ENCODE measurements at places on chromosomes 16 and 17.

DNA sequence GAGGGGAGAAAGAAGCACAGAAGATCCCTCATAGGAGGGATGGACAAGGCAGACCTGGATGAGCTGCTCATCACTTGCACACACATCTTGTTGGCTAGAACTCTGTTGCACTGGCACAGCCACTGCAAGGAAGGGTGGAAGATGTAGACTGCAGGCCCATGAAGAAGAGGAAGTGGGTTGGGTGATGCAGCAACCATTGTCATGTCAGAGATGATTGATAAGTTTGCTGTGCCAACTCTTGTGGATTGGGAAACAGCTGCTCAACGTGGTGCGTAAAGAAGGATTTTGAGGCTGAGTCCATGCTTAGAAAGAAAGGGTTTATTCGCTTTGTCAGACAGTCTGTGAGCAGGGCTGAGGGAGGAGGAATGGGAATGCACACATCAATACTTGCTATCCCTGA is 161.4 kb upstream of the MPHOSPH6 start:
- DNase-seq: no peak

DNA sequence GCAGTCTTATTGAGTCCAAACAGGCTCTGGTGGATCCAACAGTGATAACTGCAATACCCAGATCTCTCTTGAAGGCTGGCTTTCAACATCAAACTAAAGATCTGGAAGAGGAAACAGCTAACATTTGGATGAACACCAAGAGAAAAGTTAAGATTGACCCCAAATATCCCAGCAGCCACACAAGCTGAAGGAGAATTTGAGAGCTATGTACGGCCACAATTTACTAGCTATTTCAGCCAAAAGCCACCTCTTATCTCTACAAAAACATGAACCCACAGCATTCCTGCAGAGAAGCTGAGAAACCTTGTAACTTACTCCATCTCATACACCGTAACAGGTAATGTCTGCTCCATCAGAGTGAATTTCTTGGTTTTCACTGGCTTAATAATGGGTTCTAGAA is 14.3 kb downstream of the EFTUD2 start:
- no peak for DNase-seq

GRCh38 chr16:85588562-85589503 is 24.3 kb upstream of the GSE1 start:
- DNase-seq: no peak

GRCh38 chr17:45833920-45834319 is 10.8 kb upstream of the SPPL2C start:
- DNase-seq: no peak

DNA sequence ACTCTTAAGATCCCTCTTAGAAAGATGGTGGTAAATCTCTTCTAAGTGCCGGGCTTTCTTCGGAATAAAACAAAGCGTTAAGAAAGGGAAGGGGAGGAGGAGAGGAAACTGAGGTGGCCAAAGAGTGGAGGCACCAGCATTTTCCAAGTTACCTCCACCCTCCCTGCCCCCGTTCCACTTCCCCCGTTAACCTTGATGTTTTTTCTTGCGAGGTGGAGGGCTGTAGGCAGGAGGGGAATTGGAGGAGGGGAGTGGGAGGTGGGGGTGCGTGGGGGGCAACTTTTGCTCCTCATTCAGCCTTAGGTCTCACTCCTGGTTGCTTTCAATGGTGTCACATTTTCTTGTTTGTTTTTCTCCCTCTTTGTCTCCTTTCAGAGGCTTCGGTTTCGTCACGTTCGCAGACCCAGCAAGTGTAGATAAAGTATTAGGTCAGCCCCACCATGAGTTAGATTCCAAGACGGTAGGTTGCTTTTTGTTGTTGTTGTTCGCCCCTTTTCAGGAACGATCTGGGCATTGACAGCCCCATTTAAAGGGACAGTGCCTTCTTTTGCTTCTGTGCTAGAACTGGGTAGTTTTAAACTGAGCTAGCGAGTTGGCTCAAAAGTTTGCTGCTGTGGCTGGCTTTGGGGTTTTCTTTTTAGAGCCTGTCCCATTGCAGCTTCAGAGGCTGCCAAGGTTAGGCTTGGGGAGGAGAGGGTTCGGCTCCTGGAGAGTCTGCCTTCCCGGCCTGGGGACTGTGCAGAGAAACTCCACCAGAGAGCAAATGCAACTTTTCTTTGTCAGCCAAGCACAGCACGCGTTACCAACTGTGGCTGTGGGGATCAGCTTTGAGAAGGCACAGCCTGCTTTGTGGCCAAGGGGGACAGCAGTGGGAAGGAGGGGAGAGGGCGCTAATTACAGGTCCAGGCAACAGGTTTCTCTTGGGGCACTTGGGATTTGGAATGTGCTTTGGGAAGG is 1.9 kb downstream of the MSI2 start:
- no peak for DNase-seq

GRCh38 chr17:41971721-41972523 is 5.3 kb downstream of the CNP start:
- no peak for DNase-seq

- DNase-seq: no peak
Observed at GRCh38 chr17:70024253-70024652, 50.8 kb upstream of the KCNJ16 start.

- no peak for DNase-seq
Observed at GRCh38 chr16:89801800-89802199, 14.6 kb downstream of the FANCA start.

DNA sequence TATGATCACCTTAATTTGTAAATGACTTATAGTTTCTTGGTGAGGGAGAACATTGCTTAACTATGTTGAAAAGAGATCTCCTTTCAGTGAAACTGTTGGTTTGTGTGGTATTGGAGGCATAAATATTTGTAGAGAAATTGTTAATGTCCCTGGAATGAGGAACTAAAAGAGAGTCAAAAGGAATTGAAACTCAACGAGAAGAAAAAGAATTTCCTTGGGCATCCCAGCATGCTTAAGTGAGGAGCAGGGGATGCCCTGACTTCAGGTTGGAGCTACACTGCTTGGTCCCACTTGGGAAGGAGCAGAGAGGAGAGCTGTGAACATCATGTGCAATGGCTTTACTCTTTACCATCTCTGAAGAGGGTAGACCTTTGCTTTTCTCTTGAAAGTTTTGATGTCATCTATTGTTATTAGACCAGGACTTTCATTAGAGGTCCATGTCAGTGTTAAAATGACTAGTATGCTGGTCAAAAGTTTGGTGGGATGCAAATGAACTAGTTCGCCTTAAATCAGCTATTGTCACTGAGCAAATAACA is 21.7 kb downstream of the KRT23 start:
- DNase-seq: no peak

DNA sequence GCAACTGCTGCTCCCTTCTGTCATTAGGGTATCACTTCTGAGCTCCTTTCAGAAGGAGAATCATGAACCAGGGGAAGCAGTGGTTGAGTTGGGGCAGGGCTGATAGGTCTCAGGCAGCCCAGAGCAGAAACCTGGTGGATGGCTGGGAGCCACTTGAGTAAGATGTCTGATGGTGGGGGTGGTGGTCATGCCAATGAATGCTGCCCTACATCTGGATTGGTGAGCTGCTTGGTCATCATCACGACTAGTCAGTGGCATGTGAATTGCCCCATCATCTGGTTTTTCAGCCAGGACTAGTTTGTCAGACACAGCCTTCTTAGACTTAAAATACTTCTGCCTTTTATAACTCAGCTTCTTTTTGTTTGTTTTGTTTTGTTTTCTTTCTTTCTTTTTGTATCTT is 2.6 kb downstream of the GID4 start:
- DNase-seq: no peak

DNA sequence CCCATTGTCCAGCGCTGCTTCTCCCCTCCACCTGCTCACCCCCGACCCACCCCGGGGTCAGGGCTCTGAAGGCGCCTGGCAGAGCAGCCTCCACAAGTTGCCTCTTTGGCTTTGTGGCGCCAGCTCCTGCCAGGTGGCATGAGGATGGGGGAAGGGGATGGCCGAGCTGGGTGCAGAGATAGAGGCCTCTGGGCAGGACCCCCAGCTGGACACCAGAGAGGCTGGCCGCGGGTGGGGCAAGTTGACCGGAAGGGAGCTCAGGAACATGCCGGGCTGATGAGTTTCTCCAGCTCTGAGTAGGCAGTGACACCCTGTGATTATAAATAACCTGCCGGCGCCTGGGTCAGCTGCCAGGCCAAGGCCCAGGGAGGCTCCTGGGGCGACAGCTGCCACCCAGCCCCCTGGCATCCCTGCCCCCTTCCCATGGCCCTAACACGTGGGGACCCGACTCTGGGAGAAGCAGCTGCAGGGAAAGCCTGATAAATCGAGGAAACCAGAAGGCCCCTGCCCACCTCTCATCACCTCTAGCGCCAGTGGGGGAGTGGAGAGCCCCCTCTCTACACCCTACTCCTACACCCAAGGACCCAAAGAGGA is 729 bp downstream of the P2RX5 start:
- DNase-seq: no peak

DNA sequence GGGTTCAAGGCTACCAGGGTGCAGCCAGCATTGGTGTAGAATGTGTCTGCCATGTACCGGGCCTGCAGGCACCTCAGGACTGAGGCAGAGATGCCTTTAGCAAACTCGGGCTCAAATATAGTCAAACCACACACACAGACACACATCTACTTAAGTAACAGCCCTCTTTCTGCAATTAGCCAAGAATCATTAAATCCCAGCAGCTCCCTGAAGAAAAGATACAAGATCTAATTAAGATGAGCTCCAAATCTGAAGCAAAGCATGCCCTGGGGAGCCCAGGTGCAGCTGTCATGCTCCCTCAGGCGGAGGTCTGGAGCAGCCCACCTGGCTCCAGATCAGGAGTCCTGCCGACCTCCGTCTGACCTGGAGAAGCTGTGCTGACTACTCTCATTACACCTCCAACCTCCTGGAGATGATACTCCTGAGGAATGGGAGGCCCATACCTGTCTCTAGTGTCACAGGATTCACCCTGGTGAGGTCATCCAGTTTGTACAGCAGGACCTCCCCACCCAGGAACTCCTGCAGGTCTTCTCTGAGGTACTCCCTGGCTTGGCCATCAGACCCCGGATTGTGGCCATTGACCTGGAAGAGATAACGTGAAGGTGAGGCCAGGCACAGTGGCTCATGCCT is 6.9 kb downstream of the MYO19 start:
- DNase-seq: no peak

GRCh38 chr17:51711581-51711980 is 446.9 kb downstream of the CA10 start:
- no peak for DNase-seq

- DNase-seq: no peak
Observed at GRCh38 chr17:41667280-41668041, 21.2 kb upstream of the EIF1 start.

- DNase-seq: peak; percentile 52
Observed at GRCh38 chr17:44314869-44315661, 6.7 kb downstream of the RUNDC3A start.

GRCh38 chr16:10675216-10675615 is 19.5 kb downstream of the TEKT5 start:
- no peak for DNase-seq

DNA sequence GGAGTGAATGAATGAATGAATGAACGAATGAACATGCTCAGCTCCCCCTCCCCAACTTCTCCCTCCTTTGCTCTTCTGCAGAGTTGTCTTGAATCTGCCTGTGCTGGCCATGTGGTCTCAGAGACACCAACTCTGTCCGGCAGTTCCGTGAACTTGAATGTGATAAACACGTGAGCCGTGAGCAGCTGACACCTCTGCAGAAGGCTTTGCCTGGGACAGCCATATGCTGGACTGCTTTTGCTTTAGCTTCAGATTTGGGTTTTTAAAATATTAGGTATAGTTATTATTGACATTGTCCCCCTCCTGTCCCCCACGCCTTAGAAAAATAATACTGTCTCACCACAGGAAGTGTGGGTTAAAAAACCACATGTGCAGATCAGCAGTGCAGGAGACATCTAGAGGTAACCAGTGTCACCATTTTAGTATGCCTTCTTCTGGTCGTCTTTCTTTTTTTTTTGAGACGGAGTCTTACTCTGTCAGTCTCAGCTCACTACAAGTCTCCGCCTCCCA is 83.8 kb downstream of the ABCC1 start:
- DNase-seq: no peak

DNA sequence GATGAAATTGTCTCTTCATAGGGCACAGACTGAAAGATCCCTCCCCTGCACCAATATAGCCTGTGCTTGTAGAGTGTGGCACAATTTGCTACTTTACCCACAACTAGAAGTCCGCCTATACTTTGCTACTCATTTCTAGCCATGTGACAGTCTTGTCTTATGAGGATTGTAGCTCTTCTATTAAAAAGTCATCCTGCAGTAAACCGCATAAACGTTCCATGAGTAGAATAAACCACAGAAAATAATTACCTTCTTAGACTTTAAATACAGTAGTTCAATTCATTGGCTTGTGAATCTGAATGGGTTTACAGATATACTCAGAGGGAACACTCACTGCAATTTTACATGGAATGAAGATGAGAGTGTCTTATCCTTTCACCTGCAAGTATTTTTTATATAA is 4.4 kb downstream of the KRT27 start:
- DNase-seq: no peak

DNA sequence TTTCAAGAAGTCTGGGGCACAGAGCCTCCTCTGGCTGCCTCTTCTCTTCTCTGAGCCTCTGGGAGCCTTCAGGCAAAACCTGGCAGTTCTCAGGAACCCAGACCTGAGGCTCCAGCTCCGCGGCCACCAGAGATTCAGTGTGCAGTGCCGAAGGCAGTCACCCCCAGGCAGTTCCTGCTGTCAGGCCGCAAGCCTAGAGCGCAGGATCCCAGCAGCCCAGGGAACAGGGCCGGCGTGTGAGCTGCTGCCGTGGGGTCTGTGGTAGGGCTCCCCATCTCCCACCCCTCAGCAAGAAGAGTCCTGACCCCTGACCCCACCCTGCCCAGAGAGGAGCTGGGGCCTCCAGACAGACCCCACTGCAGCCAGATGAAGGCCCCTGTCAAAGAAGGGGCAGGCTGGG is 78.2 kb downstream of the AMFR start:
- DNase-seq: no peak

Data from stimulated activated CD4-positive, alpha-beta T cell treated with anti-CD3 and anti-CD28 coated beads, Interleukin-12 subunit alpha, Interleukin-12 subunit beta, amount 100 ng/mL, for 4 hours (primary cell).